ENCODE measurements at places on chromosomes 12 and 14.

GRCh38 chr14:87492561-87492960 is 500.4 kb downstream of the GALC start:
- no peak for DNase-seq

DNA sequence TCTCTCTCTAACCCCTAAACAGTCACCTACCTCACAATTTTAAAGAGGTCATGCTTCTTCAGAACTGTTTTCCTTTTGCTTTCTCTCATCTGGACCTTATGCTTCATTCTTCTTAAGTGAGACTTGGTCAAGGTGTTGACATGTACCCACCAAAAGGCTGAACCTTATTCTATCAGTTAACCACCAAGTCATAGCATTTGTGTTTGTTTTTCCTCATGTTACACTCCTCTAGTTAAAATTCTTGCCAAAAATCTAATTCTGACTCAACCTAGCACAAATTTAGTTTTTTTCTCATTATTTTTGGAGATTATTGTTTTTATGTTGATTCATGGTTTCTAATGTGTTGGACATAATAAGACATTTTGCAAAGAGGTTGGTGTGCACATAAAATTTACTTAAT is 578.6 kb downstream of the SLC16A7 start:
- DNase-seq: peak; percentile 39

- DNase-seq: no peak
These were observed 6.2 kb downstream of the SLC39A5 start for GRCh38 chr12:56236091-56236490.

- no peak for DNase-seq
These were observed 139.3 kb downstream of the BRMS1L start for GRCh38 chr14:35965400-35965799.

DNA sequence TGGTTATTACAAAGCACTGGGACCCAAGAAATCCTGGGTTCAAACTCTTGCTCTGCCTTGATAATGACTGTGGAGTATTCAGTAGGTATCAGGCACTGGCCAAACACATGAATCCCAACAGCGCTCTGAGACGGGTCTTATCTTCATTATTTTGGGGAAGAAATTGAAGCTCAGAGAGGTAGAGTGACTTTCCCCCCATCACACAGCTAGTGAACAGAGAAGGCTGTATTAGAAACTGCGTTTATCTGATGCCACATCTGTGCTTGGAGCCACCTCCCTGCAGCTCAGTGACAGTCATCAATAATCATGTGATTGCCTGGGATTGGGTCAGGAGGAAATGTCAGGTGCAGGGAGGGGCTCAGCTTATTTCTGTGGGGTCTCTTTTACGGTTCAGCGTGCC is 225.4 kb upstream of the LHX5 start:
- DNase-seq: no peak
